ENCODE measurements at places on chromosomes 7 and 10.

DNA sequence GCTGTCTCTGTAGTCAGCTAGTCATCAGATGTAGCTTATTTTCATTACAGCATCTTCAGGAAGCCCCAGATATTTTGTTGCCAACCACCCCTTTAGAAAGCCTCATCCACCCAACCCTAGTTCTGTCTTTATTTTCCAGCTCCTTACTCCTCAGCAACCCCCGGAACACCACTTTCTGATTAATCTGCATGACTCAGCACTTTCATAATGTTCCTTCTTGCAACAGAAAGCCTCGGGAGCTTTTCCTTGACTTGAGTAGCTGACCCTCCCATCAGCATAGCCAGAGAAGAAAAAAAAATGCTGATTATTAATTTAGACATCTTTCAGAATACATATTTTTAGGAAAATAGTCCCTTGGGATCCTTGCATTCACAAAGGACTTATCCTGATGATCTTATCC lies 244.0 kb upstream of the CXCL12 start:
- no peak for DNase-seq

- DNase-seq, result no peak
These were observed 143.5 kb upstream of the ASAH2 start for GRCh38 chr10:50394832-50395231.

GRCh38 chr7:68504716-68505115 lies 1093.6 kb upstream of the AUTS2 start:
- DNase-seq, result no peak

GRCh38 chr10:132305654-132306342 lies 2.0 kb downstream of the STK32C start:
- no peak for DNase-seq

GRCh38 chr7:26298472-26299058 lies 6.9 kb downstream of the SNX10 start:
- DNase-seq, result no peak

DNA sequence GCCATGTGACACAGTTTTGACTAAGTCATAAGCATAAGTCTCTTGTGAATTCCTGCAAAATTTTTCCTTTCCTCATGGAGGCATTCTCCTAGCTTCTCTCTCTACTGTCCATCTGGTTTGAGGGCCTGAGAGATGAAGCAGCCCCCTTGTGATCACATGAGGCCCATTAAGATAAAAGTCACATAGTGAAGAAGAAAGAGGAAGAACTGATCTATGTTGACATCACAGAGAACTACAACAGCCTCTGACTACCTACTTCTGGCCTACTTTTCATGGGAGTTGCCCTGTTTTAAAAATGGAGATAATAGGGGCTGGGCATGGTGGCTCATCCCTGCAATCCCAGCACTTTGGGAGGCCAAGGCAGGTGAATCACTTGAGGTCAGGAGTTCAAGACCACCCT lies 50.4 kb downstream of the TFEC start:
- DNase-seq, result no peak

DNA sequence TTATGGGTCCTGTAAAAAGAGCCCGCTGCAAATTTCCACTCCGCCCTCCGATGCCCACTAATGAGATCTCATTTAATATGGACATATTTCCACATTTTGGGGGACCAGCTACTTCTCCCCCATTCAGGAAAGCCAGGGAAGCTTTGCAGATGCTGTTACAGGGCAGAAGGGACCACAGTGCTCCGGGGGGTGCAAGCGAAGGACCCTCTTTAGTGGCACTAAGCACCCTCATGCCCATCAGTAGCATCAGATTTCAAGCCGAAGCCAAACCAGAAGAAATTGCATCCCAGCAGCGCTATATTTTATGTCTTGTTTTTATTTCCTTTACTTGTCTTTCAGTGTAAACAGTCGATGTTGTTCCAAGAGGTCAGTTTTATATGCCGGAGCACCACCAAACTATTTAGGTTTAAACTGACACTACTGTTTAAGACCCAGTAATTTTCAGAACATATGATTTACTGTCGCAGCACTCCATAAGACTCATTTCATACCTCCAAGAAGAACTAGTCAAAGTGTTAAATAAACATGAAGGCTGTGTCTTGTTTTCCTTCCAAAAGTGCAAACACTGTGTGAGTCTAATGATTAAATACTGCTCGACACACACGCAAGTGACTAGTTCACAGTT lies 122.2 kb upstream of the MGMT start:
- DNase-seq, result no peak

DNA sequence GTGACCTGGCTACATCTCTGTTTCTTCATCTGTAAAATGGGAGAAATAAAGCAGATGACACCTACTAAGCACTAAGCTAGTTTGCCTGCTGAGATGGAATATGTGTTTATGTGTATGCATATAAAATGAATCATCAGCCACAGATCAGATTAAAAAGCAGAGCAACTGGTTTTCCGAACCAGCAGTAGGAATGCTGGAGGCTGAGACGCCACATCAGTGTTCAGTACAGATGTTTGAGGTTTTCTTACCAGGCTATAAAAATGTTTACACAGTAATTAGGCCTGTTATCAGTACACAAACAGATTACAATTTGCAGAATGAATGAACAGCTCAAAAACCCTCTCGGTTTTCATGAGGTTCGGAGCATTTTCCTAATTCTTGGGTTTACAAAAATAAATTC lies 85.8 kb downstream of the CALN1 start:
- no peak for DNase-seq

DNA sequence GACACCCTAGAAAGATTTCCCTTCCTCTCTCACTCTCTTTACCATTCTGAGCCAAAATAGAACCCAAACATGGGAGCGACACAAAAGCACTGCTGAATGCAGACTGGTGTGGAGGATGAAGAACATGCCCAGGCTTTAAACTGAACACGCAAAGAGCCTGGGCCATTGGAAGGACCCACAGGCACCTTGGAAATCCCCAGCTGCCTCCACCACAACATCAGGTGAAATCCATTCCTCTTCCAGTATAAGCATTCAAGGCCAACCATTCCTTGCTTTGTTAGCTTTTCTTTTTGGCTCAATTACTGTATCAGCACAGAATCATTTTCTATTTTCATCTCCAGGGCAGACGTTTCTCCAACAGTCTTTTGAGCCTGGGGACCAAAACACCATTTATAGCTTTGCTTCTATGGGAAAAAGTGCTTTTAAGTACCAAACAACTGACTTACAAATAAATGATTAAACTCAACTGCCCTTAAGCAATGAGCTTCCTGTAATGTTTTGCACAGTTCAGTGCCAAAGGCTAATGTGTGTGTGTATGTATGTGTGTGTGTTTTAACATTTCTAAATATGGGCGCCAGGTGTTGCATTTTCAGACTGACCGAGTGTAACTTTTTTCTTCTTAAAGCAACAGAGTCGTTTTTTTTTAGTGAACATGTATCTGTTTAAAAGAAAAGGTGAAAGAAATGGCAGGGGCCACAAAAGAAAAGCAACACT lies 16.2 kb upstream of the BLNK start:
- no peak for DNase-seq

DNA sequence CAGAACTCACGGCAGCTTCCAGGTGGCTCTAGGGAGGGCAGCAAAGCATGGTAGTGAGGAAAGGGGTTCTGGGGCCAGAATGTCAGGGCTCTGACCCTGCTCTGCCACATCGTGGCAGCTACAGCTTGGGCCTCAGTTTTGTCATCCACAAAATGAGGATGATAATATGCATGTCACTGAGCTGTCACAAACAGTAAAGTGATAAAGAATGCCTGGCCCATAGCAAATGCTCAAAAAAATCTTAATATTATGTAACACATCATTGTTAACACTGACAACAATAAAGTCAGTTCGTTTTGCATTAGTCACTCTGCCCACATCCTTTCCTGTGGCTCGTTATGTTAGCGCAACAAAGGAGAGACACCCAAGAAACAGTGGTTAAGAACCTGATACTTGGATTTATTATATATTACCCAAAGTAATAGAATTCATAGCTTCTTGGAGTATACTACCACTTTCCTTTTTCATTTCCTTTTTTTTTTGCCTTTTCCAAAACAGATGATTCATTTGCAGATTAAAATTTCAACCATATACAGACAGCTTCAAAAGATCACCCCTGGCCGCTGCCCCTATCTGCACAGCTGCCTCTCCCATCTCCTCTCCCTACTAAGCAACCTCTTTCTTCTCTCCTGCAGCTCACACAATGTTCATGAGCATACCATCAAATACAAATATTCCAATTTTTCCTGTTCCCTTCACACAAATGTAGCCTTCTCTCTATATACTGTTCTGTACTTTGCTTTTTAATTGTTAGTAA lies 45.5 kb upstream of the DDC start:
- DNase-seq, result peak; percentile 39

DNA sequence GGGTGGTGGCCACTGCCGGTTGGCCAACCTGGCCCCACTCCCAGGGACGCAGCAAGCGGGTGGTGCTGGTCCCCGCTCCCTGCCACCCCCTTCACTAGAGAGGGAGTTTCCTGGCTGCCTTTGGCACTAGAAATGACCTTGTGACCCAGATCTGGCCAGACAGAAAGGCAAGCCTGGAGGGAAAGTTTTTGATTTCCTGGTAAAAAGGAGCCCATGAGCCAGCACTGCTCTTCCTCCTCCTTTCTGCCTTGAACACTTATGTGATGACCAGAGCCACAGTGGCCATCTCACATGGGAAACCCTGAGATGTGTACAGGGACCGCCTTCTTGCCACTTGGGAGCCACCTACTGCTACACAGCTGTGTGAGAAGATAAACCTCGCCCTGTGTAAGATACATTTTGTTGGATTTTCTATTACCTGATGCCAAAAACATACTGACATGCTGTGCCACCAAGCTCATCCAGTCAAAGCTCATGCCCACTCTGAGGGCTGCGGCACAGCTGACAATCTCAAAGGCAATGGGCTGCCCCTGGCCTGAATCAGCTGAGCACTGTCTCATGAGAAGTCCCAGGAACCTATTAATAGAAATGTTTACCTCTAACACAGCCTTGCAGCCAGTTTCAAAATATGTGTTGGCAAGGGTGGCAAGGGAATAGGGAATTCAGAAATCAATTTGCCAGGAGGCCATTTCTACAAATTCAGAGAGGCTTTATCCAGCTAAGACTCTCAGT lies 94.0 kb downstream of the CYTH3 start:
- DNase-seq, result no peak

DNA sequence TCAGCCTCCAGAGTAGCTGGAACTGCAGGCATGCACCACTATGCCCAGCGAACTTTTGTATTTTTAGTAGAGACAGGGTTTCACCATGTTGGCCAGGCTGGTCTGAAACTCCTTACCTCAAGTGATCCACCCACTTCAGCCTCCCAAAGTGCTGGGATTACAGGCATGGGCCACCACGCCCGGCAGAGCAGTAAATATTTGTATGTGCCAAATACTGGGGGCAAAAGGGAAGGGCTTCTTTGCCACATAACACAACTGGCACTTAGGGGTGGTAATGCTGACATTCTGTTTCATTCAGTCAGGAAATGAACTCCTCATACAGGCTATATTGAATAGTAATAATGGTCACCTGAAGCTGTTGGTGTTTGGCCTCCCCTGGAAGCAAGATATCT lies 41.6 kb downstream of the ACSM6 start:
- DNase-seq, result no peak

GRCh38 chr7:124937076-124937475 lies 7.5 kb upstream of the POT1 start:
- no peak for DNase-seq

GRCh38 chr10:14698111-14698828 lies 76.4 kb downstream of the FAM107B start:
- DNase-seq, result no peak

DNA sequence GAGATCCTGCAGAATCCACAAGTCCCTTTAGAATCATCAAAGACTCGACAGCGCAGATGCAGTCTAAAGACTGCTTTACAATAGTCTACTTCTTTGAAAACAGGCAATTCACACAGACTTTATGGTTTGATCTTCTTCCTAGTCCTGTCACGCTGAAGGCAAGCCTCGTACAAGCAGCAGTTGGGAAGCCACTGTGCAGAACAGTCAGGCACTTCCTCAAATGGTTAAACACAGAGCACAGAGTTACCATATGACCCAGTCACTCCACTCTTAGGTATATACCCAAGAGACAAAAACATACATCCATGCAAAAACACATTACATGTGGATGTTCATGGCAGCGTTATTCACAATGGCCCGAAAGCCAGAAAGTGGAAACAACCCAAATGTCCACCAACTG lies 41.4 kb downstream of the LRRC20 start:
- no peak for DNase-seq

DNA sequence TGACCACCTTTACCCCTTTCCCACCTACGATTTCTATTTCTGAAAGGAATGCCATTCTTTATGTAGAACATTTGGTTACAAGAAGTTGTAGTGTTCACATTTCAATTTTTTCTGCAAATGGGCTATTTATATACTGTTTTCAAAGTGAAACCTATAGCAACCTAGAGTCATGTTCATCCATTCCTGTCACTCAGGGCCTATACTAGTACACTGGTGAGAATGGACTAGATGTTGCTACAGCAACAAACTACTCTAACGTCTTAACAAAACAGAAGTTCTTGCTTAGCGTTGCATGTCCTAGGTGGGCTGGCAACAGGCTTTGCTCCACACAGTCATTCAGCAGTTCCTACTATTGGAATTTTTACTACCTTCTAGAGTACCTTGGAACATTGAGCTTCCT lies 16.3 kb downstream of the CASD1 start:
- no peak for DNase-seq

DNA sequence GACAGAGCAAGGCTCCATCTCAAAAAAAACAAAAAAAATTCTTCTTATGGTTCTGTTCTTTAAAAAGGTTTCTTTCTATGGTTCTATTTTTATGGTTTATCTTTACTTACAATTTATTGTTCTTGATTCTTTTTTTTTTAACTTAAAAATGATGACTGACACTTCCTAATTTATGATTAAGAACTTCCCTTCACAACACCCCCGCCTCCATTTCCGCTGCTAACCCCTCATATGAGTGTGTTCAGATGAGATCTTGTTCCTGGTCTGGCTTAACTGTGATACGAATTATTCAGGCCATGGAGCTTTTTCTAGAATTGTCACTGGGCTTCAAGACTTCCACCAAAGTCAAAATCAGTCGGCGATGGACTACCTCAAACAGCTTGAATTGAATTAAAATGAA lies 33.9 kb downstream of the PTER start:
- DNase-seq, result no peak

GRCh38 chr10:97858001-97858439 lies 8.4 kb downstream of the GOLGA7B start:
- no peak for DNase-seq

DNA sequence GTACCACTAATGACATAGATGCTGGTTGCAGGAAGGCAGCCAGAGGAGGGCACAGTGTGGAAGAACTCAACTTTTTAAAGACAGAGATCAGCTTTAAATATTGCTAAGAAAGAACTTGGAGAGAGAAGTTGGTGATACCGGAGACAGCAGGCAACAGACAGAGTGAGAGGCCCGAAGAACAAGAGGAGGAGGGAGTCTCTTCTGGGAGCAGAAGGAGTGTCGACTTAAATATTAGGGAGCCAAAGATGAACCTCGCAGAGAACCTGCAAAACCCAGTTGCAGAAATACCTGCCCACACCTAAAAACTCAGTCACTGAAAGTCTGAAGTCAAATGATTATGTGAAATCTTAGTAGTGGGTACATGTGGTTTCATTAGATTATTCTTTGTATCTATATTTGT lies 3.4 kb upstream of the WDR86 start:
- no peak for DNase-seq

Measured in T-helper 22 cell (primary cell).